ENCODE measurements at places on chromosomes 1 and 21.

GRCh38 chr1:223214261-223214807, 71.3 kb upstream of the TLR5 start:
- no peak for DNase-seq

DNA sequence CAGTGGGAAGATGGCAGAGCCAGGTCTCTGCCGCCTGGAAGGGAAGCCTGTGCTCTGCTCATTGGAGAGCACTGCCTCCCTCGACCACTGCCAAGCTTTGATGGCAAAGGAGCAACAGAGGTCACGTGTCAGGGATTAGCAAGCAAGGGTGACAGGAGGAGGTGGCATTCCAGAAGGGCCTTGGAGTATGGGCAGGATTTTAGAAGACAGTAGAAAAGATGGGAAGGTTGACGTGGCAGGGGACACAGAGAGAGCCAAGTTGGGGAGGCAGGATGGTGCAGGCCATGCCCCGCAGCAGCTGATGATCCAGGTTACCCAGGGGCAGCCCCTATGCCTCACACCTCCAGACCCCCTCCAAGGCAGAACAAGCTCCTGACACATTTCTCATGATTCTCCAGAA, 21.9 kb upstream of the LBR start:
- no peak for DNase-seq

GRCh38 chr1:35756064-35756463, 13.7 kb downstream of the CLSPN start:
- DNase-seq, result no peak

GRCh38 chr1:9589144-9589718, 520 bp downstream of the TMEM201 start:
- no peak for DNase-seq

GRCh38 chr1:116508085-116508983, 62.5 kb downstream of the CD58 start:
- DNase-seq, result no peak

DNA sequence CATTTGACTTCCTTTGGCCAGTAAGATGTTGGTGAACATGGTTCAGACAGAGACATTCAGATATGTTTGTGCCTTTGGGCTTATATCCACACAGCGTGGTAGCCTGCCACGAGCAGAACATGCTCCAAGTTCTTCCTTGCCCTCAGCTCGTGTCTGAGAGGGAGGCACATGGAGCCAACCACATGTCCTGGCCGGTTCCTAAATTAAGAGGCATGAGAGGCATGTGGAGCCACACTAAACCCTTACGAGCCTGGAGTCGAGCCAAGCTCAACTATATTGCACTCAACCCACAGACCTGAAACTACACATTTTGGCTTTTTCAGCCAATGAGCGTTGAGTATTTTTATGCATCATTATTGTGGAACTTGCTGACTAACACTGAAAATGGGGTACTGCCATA, 133.7 kb upstream of the KCNK1 start:
- DNase-seq, result no peak

GRCh38 chr1:234605983-234606783, 3.8 kb downstream of the IRF2BP2 start:
- DNase-seq, result peak; percentile 64
